ENCODE measurements at places on chromosomes 11 and 22. TPM values are rescaled to one million over a fixed set of nuclear protein-coding genes. Genes with fewer than 3 reads are reported as not detected.

The AGBL2 gene
- total RNA-seq: 0.45 TPM

- H3K27ac ChIP-seq: no peak overlapping the region
- no peak for DNase-seq
- no peak overlapping the region for H3K4me3 ChIP-seq
- H3K4me1 ChIP-seq: no peaks in the 10 kb centered on the region
- peaks cover 26% of the 10 kb centered on the region for H3K36me3 ChIP-seq
Measured at GRCh38 chr22:23205339-23206049, 25.2 kb downstream of the BCR start.

DNA sequence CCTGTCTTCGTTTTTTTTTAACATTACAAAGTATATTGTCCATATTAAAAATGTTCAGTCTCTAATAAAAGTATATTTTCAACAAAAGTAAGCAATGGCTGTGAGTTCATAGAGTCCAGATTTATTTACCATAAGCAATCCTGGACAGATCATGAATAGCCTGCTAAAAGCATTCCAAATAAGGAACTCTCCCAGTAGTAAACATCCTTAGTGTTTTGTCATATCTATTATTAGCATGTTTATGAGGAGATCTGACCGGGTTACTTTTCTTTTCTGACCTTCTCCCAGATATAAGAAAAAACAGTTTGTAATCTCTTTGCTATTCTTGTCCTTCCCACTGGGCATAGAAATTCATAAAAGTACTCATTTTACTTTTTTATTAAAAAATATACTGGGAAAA is 403.9 kb upstream of the ANO3 start:
- no peak overlapping the region for H3K27ac ChIP-seq
- DNase-seq: no peak
- H3K4me3 ChIP-seq: no peak overlapping the region

GRCh38 chr11:94245121-94245520 is 59.3 kb upstream of the IZUMO1R start:
- no peak overlapping the region for H3K4me3 ChIP-seq
- H3K36me3 ChIP-seq: no peaks in the 10 kb centered on the region
- no peak for DNase-seq
- H3K27ac ChIP-seq: no peak overlapping the region
- no peaks in the 10 kb centered on the region for H3K27me3 ChIP-seq

The UBQLNL gene
- 0.05 TPM for total RNA-seq

The ST14 gene
- not detected for total RNA-seq

- H3K36me3 ChIP-seq: no peaks in the 10 kb centered on the region
- no peaks in the 10 kb centered on the region for H3K27me3 ChIP-seq
- no peak overlapping the region for H3K27ac ChIP-seq
- H3K4me3 ChIP-seq: no peak overlapping the region
- no peak for DNase-seq
Measured at GRCh38 chr11:73019449-73019848, 122.7 kb downstream of the FCHSD2 start.

GRCh38 chr11:69943506-69943905 is 124.3 kb upstream of the FGF3 start:
- H3K36me3 ChIP-seq: no peaks in the 10 kb centered on the region
- peaks cover 17% of the 10 kb centered on the region for H3K4me1 ChIP-seq
- no peak for DNase-seq
- H3K27ac ChIP-seq: no peak overlapping the region

- peaks cover 44% of the 10 kb centered on the region for H3K4me1 ChIP-seq
- H3K36me3 ChIP-seq: peaks cover 35% of the 10 kb centered on the region
- no peak for DNase-seq
- no peaks in the 10 kb centered on the region for H3K27me3 ChIP-seq
Measured at GRCh38 chr11:36388071-36388470, 92.0 kb downstream of the PRR5L start.

- no peak overlapping the region for H3K27ac ChIP-seq
- no peaks in the 10 kb centered on the region for H3K36me3 ChIP-seq
- DNase-seq: no peak
- no peaks in the 10 kb centered on the region for H3K27me3 ChIP-seq
- no peaks in the 10 kb centered on the region for H3K4me1 ChIP-seq
Measured at GRCh38 chr11:115693002-115693401, 188.8 kb upstream of the CADM1 start.

GRCh38 chr11:35211952-35212351 is 73.0 kb downstream of the CD44 start:
- H3K36me3 ChIP-seq: peaks cover 72% of the 10 kb centered on the region
- H3K4me3 ChIP-seq: no peak overlapping the region
- H3K27ac ChIP-seq: no peak overlapping the region

DNA sequence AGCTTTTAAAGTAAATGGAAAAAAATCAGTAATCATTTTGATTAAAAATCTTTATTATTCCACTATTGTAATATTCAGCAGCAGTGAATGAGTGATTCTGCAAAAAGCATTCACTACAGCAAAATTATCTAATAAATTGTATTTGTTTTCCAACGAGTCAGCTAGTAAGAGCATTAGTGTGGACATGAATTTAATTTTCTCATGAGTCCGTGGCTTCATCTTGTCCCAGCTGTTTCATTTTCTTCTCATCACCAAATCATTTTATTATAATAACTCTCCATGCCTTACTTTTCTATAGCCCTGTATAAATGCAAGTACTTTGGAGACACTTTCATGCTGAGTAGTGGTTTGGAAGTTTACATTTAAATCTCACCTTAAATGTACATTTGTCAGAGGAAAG is 66.2 kb downstream of the FANCF start:
- H3K36me3 ChIP-seq: no peaks in the 10 kb centered on the region
- no peaks in the 10 kb centered on the region for H3K4me1 ChIP-seq
- H3K27ac ChIP-seq: no peak overlapping the region
- H3K4me3 ChIP-seq: no peak overlapping the region
- DNase-seq: no peak

DNA sequence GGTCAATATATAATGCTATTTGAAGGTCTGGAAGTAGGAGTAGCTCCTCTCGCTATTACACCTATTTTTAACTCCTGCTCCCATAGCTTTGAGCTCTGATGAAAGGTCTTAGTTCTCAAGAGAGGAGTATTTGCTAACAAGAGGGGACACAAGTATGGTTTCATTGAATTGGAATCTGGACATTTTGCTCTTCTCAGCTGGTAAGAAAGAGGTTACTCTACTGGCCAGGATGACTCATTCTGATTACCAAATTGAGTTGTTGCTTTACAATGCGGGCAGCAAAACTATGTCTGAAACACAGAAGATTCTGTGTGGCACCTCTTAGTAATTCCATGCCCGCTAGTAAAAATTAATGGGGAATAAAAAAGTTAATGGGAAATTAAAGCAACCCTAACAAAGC is 63.6 kb upstream of the EP300 start:
- H3K36me3 ChIP-seq: no peaks in the 10 kb centered on the region
- peaks cover 18% of the 10 kb centered on the region for H3K4me1 ChIP-seq
- no peak for DNase-seq
- H3K27ac ChIP-seq: peak overlapping the region; percentile 50
- no peak overlapping the region for H3K4me3 ChIP-seq

DNA sequence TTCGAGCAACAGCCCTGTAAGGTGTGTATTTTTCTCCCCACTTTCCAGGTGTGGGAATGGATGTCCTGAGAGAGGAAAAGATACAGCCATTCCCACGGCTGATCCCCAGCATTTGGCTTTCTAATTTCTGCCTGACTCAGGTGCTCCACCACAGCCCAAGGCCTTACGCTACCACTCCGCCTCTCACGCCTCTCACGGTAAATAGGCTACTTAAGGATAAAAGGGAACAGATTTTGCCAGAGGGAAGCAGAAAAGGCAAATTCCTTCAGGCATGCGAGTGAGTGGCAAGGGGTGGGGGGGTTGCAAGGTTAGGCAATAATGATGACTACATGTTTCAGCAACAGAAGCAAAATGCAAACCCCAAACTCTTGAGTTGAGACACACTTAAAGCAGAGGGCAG is 9.2 kb downstream of the PVALB start:
- no peak for DNase-seq
- no peak overlapping the region for H3K4me3 ChIP-seq
- no peaks in the 10 kb centered on the region for H3K4me1 ChIP-seq
- no peak overlapping the region for H3K27ac ChIP-seq

Measured in SJSA1 (cell line).